Epithelial cell of proximal tubule (primary cell): ENCODE measurements at places on chromosomes 2 and 18.

GRCh38 chr2:15557887-15558311, 3.2 kb downstream of the NBAS start:
- no peak for DNase-seq

GRCh38 chr18:73006331-73006730, 138.5 kb upstream of the NETO1 start:
- peak; percentile 49 for DNase-seq

GRCh38 chr2:190546734-190547133, 12.2 kb upstream of the NEMP2 start:
- no peak for DNase-seq

- no peak for DNase-seq
These were observed 51.2 kb upstream of the LYPD6B start for GRCh38 chr2:148987286-148987685.

- peak; percentile 23 for DNase-seq
These were observed 186.0 kb upstream of the RAB6C start for GRCh38 chr2:129793431-129793902.

DNA sequence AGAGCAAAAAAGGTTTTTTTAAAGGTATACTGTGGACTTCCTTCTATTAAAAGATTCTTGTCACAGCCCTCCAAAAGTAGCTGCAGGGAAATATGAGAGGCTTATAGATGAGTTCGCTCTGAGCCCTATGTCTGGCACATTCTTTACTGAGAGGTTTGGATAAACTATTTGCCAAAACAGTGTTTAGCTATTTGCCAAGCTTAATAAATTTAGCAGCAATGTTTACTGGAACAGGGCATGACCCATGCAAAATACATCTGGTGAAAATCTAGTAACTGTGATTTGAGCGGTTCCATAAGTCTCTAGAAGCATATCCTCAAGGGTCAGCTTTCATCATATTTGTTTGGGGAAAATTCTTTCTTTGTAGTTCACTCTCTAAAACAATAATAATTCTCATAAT, 1696.7 kb upstream of the PIK3C3 start:
- no peak for DNase-seq

- no peak for DNase-seq
These were observed 1279.9 kb upstream of the NRXN1 start for GRCh38 chr2:52311862-52312261.

DNA sequence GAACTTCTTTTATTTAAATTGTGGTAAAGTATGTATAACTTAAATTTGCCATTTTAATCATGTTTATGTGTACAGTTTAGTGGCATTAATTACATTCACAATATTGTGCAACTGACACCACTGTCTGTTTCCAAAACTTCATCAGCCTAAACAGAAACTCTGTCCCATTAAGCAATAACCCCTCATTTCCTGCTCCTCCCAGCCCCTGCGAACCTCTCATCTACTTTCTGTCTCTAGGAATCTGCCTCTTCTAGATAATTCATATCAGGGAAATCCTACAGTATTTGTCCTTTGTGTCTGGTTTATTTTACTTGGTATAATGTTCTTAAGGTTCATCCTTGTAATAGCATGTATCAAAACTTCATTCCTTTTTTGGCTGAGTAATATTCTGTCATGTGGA, 75.1 kb downstream of the BOLA3 start:
- DNase-seq = no peak

- no peak for DNase-seq
These were observed 43.4 kb upstream of the MTCL1 start for GRCh38 chr18:8661754-8662559.

GRCh38 chr2:153595939-153596338, 117.4 kb upstream of the RPRM start:
- DNase-seq = no peak

GRCh38 chr2:130390460-130391057, 34.7 kb downstream of the PTPN18 start:
- no peak for DNase-seq

GRCh38 chr2:149800624-149801542, 213.3 kb upstream of the MMADHC start:
- DNase-seq = no peak

GRCh38 chr18:13551305-13551603, 175.1 kb downstream of the FAM210A start:
- no peak for DNase-seq

DNA sequence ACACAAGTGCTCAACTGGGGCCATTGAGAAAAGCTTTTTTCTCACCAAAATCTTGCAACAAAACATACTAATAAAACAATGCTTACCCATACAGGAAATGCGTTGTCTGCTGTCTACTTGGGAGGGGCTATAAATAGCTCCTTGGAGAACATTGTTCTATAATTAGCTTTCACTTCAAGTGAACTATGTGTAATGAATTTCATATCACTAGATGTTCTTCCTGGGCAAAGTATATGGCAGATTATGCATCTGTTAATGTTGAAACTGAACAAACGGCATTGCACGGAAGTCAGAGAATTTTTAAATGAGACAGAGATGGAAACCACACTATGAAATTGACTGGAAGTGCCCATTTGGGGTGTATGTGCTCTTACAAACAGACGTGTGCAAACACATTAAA, 6.4 kb upstream of the NPAS2 start:
- no peak for DNase-seq

DNA sequence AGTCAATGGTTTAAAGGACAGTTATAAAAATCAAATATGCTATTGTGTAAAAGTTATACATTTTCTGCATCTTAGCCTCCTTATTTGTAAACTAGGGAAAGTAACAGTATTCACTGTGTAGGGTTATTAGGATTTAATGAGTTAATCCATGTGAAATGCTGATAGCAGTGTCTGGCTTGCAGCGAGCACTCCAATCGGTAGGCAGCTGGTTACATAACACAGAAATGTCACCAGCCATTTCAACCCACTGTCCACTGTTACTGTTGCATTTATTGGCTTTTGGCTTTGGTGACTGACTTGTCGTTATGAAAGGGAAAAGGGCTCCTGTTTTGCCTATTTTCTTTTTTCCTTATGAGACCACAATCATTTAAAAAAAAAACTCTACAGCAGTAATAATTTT, 38.9 kb downstream of the ID2 start:
- no peak for DNase-seq

DNA sequence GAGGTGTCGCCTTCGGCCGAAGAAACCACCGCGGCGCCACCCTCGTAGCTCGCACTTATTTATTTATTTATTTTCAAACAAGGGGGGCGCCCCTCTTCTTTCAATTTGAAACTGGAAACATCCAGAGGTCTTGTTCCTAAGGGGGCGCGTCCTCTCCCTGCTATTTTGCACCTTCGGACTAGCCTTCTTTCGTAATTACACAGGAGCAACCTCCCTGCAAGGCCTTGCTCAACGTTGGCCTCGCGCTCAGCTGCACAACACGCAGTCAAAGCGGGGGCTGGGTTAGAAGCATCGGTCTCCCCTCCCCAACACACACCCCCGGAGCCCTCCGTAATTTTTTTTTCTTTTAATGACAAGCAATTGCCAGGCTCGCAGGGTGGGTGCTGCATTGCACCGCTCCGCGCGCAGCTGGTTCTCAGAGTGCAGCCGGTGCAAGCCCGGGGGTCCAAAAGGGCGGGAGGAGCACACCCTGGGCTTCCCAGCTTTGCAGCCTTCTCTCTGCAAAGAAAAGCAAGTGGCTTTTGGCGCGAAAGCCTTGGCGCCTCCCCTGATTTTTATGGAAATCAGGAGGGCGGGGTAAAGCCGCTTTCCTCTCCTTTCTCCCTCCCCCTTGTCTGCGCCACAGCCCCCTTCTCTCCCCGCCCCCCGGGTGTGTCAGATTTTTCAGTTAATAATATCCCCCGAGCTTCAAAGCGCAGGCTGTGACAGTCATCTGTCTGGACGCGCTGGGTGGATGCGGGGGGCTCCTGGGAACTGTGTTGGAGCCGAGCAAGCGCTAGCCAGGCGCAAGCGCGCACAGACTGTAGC, at the start of gene MYCN:
Gene MYCN (plus strand): TSS at position 697 of the 807 bp plus-strand sequence. CDS start 1,515 bp downstream, outside the sequence.
- no peak for DNase-seq

GRCh38 chr18:34590503-34590902, 119.6 kb upstream of the DTNA start:
- no peak for DNase-seq
